ENCODE measurements at places on chromosomes 13 and 19.

DNA sequence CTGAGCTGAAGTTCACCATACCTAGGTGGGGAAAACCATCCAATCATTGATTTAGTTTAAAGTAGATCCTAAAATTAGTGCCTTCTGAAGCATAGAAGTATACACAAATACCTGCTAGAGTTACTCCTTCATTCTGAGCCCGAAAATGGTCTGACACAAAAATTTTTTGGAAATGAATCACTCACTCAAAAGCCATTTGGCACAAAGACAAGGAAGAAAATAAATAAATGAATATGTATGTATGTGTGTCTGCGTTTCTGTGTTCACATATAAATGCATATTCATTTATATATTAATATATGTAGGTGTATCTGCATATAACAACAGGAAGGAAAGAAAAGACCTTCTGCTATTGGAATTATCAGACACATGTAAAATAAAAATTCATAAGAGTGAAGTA lies 614.4 kb upstream of the PCDH9 start:
- DNase-seq: no peak

GRCh38 chr19:51440846-51441409 lies 17.3 kb downstream of the SIGLEC8 start:
- no peak for DNase-seq

GRCh38 chr13:24228852-24229458 lies 68.4 kb downstream of the SPATA13 start:
- DNase-seq: no peak

DNA sequence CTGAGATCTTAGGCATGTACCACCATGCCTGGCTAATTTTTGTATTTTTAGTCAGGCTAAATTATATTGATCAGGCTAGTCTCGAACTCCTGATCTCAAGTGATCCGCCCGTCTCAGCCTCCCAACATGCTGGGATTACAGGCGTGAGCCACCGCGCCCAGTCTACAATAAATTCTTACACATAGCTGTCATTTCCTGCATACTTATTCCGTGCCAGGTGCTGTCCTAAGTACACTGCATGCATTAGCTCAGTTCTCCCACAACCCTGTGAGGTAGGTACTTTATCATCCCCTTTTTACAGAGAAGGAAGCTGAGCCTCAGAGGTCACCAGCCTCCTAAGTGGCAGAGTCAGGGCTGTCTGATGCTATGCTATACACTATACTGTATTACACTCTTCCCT lies 7.2 kb upstream of the RHPN2 start:
- no peak for DNase-seq

DNA sequence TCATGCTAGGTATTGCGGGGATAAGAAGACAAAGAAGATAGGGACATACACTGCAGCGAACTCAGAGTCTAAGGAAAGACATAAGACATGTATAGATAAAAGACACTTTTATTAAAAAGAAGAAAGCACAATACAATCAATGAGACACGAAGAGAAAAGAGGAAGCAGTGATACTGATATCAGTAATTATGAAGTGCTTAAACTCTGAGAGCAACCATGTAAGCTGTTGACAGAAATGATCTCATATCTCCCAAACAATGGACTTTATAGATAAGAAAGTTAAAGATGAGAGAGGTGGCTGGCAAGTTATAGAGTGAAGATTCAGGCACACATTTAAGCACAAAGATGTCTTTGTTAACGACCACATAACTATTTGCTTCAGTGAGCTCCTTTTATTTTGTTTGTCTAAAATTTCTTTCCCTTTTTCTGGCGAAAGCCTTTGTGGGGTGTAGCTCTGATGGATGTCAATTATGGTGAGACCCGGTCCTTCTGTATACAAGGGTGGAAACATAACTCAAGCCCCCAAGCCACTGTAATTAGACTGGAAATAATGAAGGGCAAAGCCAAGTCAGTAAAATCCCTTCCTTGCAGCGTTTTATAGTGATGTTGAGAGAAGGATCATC lies 818.0 kb upstream of the SLC10A2 start:
- no peak for DNase-seq

GRCh38 chr13:110471833-110472162 lies 89.7 kb downstream of the RAB20 start:
- no peak for DNase-seq

DNA sequence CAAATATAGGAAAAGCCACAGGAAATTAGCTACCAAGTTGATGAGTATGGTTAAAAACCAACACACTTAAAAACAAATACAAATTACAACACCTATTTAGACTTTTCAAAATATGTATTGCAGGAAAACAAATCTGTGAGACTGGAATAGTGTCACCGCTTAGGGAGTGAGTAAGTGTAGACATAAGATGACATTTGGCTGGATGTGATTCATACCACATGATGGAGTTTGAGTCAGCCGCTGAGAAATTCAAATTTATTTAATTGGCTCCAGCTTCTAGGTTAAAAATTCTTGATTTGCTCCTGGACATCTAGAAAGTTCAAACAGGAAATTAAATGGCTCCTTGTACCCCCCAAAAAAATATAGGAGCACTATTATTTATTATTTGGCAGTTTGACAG lies 531.7 kb downstream of the SLITRK1 start:
- DNase-seq: no peak

- no peak for DNase-seq
Observed at GRCh38 chr13:25069236-25069635, 26.7 kb upstream of the PABPC3 start.

DNA sequence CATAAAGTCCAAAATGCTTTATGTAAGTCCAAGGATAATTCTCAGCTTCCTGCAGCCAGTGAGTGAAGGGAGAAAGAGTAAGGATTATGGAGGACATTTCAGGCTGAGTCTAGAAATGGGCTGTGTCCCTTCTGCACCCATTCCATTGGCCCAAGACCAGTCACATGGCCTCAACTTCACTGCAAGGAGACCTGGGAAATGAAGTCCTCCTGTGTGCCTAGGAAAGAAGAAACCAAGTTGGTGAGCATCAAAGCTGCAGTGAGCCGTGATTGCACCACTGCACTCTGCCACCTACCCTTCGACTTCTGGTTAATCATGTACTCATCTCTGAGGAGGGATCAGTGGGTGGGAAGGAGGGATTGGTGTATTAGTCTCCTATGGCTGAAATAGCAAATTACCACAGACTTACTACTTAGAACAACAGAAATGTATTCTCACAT lies 3.6 kb upstream of the CD37 start:
- DNase-seq: peak; percentile 39

DNA sequence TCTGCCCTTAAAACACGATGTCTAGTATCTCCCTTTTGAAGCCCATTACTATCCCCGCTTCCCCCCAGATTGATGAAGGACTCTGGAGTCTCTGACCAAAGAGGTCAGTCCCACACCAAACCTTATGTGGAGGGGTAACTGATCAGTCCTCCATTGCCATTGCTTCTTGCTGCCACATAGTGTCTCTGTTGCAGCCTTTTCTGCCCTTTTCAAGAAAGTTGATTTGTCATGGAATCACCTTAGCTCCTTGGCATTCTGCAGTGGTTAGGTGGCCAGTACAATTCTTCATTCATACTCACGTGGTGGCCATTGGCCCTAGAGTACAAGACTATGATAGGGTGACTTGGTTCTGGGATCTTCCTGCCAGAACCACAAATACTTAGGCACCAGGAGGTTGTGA lies 8.4 kb upstream of the HTR2A start:
- no peak for DNase-seq

GRCh38 chr13:74158028-74158427 lies 23.8 kb upstream of the KLF12 start:
- no peak for DNase-seq

DNA sequence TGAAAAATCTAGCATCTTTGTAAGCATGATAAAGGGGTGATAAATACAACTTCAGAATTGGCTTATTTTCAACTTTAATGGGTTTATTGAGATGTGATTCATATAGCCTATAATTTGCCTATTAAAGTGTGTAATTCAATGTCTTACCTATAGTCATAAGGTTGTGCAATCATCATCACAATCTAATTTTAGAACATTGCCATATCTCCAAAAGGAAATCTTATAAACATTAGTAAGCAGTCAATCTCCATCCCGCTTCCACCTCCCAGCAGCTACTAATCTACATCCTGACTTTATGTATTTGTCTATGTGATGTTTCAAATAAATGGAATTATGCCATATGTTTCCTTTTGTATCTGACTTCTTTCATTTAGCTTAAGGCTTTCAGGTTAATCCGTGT lies 145.2 kb upstream of the KLHL1 start:
- DNase-seq: no peak

DNA sequence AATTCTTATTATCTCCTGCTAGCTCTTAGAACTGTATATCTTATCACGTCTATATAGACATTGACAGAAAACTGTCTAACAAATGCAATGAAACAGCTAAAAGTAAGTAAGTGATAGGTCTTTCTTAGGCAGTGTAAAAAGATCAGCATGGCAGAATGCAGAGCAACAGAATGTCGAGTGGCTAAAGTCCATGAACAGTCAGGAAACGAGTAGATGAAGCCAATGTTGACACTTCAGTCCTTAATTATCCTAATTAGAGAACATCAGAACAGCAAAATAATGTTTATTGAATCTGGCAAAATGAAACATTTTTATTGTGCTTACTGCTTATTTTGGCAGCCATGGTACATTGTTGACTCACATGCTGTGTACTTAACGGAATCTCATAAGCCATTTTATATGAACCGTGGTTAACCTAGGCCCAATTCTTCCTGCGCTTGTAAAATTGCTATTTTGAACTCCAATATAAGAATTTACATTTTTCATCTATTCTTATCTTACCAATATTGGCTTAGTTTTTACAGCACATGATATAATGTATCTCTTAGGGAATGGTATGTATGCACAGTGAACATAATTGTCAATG lies 748.1 kb downstream of the DACH1 start:
- no peak for DNase-seq

DNA sequence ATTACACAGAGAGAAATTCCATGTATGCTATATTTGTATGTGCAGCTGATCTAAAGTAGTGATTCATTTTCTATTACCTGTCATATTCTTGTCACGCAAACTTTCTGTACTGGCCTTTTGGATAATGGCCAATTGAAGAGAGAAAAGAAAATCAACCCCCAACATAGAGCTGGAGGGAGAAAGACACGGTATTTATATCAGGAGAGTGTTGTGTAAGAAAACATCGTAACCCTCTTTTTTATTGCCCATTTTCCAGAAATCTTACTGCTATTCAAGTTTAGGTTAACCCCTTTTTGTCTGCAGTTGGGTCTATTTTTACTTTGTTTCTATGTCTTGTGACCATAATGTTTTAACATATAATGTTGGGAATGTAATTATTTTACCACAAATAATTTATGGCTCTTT lies 27.9 kb downstream of the DGKH start:
- DNase-seq: no peak
